ENCODE measurements at places on chromosomes 2 and 18.

DNA sequence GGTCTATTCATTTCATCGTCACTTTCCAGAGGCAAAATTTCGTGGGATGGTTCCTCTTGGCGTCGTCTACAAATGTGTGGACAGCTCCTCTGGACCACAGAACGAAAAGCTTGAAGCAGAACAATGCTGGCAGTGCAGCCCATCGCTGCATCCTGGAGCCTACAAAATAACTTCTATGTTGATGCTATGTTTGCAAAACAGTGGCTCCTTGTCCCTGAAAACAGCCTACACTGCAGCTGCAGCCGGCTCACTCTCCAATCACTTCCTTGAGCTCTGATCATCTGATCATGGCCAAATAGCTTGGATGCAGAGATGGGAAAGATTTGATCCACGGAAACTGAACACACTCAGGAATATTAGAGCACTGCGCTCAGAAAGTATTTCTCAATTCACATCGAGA, 60.0 kb downstream of the DOCK10 start:
- DNase-seq: no peak

DNA sequence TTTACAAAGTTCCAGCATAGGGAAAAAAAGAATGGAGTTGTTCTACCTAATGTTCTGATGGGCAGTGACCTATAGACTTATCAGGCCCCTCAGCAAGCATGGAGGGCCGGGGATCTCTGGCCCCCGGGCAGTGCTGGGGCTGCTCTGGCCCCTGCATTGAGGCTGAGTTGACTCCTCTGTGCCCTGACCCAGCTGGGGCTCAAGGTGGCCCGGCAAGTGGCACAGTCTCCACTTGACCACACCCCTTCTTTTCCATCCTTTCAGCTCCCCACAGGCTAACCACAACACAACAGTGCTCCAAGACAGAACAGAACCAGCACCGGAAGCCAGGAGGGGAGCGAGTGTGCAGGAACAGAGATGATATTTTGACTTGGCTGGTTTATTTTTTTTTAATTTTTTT, 19.9 kb downstream of the TOGARAM2 start:
- no peak for DNase-seq

DNA sequence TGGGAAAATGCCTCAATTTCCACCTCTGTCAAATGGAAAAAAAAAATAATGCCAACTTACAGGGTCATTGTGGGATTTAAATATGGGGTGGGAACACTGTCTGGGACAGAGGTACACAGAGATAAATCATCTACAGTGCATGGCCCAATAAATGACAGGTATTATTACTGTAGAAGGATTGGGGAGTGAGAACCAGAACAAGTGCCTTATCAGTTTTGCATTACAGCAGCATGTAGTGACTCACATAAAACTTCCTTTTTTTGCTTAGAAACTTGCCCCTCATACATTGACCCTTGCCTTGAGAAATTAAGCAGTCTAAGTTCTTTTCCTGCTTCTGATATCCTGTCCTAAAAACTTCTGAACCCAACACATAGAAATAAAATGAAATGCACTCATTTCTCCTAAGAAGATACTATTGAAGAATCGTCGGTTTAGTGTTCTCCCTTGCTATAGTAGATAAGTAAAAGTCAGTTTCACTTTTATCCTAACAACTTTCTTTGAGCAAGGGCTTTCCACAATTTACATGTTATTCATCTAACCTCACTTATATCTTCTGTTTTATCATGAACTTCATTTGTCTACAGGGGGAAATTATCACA, 121.0 kb upstream of the HAAO start:
- DNase-seq: no peak

DNA sequence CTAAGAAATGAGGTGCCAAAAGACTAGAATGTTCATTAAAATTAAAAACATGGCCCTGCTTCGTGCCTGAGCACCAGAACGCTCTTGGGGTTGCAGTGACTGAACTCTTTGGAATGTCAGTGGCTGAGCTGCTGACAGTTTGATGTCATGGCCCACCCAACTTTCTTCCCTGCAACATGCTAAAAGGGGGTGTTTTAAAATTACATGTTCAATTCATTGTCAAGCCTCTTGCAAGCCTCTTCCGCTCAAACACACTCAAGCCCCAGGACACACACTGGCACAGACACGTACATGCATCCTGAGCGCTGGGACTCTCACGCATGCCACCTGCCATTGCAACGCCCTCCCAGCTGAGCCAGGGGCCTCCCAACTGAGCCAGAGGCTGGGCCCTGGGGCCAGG, 12.6 kb downstream of the RUFY4 start:
- no peak for DNase-seq

DNA sequence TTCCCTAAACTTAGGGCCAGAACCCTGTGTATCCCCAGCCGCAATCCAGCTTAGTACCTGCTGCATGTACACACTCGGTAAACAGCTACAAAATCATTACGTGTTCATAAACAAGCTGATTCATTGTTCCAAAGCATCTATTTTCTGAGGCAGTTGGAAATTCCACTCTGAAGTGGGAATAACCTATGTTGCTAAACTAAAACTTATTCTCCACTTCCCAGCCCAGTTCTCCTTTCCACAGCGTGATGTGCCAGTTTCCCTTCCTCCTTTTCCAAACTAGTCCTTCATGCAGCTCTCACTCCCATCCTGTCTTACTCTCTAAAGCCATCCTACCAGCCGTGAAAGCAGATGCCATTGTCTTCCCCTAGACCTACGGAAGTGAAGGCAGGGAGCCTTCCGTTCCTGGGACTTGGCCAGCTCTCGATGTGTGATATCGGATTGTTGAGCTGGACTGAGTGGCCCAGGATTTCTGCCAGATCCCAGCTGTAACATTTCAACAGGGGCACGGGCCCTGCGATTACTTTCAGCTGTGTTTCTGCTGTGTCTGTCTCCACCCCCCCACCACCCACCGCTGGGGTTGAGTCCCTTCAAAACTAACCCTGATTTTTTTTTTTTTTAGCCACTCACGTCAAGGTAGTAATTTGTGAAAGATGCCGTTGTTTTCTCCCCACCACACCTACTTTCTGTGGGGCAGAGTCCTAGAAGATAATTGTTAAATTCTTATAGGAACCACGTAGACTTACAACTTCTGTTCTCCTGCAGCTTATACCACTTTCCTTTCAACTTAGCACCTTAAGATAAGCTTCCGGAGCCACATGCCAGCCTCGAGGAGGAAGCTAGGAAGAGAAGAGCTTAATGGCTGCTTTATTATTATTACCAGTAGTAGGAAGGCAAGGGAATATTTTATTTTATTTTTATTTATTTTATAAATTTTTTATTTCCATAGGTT, 100.9 kb downstream of the CRIM1 start:
- no peak for DNase-seq

DNA sequence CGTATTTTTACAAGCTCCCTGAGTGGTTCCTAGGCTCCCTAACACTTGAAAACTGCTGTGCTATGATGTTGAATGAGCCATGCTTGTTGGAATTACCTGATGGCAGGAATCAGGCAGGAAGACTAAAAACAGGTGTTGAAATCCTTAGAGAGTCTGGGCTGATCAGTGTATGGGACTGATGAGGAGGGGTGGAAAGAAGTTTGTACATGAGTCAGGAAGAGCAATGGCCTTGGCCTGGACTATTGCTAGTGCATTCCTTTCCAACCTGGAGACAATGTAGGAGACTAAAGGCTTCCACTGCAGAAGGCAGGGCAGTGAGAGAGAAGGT, 25.0 kb upstream of the TMBIM1 start:
- DNase-seq: no peak

Measured in effector memory CD8-positive, alpha-beta T cell (primary cell).